ENCODE measurements at places on chromosomes 16 and 17.

- no peak for DNase-seq
Observed at GRCh38 chr17:17315142-17315821, 12.1 kb downstream of the NT5M start.

GRCh38 chr17:65901394-65901793, 290.5 kb downstream of the CEP112 start:
- DNase-seq: no peak

DNA sequence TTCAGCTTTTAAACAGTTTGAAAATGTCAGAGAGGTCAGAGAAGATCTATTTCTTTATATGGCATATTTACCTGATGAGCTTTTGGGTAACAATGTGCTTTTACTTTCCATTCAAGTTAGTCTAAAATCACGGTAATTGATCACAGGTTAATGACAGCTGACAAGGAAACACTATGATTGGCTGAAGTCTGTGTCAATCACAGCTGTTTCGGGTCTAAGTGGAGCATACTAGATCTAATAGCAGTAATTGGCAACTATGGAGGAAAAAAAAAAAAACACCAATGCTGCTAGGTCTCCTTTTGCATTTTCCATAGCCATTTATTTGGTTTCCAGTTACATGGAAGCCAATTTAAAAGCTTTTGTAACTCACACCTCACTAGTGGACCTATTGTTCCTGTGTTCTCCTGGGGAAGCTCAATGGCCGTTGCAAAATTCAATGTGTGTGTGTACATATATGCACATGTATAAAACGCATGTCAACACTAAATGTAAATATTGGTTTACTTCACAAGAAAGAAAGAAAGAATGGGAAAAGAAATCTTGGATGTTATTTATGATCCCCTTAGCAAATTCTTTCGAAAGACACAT, 568.3 kb upstream of the ZFHX3 start:
- DNase-seq: peak; percentile 11

DNA sequence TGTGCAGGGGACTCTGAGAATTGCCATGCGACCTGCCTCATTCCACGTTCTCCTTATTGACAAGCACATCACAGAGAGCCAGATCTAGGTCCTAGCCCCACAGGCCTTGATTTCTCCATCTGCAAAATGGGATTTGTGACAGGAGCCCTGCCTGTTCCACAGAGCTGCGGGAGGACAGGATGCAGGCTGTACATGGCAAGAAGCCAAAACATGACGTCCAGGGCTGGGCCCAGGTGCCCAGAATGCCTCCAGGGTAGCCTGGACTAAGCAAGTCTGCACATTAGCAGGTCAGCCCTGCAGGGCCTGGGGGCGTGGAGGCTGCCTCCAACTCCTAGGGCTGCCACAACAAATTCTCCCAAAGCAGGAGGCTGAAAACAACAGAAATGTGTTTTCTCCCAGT, 235.7 kb upstream of the SDK2 start:
- DNase-seq: no peak

GRCh38 chr17:82228842-82229697, at the start of gene SLC16A3:
SLC16A3 (plus strand) TSS chr17:82229042; CDS start chr17:82236009, 6,967 bp downstream.
- peak; percentile 77 for DNase-seq

DNA sequence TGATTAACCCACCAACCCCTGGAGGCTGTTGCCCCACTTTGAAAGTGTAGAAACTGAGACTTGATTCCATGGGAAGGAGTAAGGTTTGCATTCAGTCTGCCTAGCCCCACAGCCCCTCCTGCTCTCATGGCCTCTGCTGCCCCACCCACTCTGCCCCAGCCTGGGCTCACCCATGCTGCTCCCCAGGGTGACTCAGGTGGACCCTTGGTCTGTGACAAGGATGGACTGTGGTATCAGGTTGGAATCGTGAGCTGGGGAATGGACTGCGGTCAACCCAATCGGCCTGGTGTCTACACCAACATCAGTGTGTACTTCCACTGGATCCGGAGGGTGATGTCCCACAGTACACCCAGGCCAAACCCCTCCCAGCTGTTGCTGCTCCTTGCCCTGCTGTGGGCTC, 6.5 kb downstream of the PRSS41 start:
- no peak for DNase-seq

GRCh38 chr16:73016488-73016830, 31.5 kb downstream of the ZFHX3 start:
- no peak for DNase-seq

DNA sequence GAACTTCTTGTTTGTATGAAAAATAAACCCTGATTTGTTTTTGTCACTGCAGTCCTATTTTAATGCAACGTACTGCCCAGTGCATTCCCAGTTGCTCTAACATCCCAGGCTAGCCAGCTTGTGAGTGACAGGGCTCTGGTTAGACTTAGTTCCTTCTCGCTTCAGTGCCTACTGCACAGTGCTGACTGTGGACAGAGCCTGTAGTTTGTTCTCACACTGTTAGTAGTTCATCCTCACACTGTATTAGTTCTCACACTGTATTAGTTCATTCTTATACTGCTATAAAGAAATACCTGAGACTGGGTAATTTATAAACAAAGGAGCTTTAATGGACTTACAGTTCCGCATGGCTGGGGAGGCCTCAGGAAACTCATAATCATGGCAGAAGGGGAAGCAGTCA, 116.6 kb upstream of the SALL1 start:
- DNase-seq: no peak

- peak; percentile 78 for DNase-seq
Observed at GRCh38 chr17:13044572-13045065, 26.8 kb upstream of the ELAC2 start.

GRCh38 chr16:85994492-85995490, 95.8 kb downstream of the IRF8 start:
- no peak for DNase-seq

DNA sequence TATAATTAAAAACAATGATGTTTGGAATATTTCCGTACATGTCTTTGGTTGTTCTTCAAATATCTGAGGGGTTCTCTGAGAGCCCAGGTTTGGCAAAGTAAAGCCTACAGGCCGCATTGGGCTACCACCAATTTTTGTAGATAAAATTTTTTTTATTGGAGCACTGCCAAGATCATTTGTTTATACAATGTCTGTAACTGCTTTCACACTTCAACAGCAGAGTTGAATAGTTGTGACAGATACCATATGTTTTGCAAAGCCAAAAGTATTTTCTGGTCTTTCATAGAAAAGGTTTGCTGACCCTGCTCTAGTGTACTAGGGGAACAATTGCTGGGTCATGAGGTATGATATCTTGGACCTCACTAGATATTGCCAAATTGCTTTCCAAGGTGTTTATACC, 10.5 kb downstream of the PPM1D start:
- DNase-seq: peak; percentile 26

- DNase-seq: no peak
Observed at GRCh38 chr16:75236232-75236631, 15.2 kb downstream of the BCAR1 start.

GRCh38 chr16:30351586-30352419, 3.3 kb downstream of the CD2BP2 start:
- peak; percentile 72 for DNase-seq

DNA sequence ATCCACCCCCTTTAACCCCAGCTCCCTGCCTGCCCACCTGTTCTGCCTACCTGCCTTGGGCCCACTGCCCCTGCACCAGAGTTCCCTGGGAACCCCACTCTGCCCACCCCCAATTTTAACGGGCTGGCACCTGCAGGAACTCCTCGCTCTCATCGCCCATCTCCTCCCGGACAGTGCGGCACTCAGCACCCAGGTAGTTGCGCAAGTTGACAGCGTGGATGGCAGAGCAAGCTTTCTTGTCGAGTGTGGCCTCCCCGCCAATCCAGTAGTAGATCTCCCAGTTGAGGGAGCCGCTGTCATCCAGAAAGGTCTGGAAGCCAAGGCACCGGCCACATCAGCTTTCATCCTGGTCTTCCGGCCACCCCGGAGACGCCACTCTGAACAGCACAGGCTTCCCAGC, 7.8 kb downstream of the FLII start:
- no peak for DNase-seq

DNA sequence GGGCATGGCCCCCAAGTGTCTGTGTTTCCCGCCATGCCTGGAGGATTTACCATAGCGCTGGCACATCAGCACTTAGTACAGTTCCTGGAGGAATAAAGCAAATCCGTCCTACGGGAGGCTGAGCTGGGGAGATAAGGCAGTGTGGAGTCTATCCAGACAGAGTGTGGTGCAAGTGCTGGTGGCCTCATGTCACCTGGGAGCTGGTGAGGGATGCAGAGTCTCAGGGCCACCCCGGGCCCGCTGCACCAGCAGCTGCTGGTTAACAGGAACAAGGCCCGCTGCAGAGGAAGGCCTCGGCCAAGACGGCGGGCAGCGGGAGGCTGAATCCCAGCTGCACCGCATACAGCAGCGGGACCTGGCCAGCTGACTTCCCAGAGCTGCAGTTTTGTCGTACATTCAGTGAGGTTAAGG, 57.3 kb upstream of the CDC42EP4 start:
- DNase-seq: no peak

GRCh38 chr17:51014129-51014528, 106.5 kb downstream of the SPAG9 start:
- DNase-seq: no peak

DNA sequence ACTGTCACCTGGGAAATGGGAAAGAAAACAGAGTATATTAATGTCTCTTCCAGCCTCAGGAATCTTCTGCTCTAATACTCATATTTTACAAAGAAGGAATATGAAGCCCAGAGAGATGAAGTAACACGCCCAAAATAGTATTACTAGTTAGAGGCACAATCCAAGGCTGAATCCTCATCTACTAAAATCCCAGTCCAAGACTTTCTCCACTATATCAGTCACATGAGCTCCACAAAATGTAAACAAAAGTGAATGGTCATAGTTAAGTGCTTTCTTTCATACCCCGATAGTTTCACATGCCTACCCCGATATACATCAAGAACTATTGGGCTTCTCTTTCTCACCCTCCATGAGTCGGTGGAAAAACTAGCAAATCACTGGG, 965 bp downstream of the INTS2 start:
- peak; percentile 4 for DNase-seq

DNA sequence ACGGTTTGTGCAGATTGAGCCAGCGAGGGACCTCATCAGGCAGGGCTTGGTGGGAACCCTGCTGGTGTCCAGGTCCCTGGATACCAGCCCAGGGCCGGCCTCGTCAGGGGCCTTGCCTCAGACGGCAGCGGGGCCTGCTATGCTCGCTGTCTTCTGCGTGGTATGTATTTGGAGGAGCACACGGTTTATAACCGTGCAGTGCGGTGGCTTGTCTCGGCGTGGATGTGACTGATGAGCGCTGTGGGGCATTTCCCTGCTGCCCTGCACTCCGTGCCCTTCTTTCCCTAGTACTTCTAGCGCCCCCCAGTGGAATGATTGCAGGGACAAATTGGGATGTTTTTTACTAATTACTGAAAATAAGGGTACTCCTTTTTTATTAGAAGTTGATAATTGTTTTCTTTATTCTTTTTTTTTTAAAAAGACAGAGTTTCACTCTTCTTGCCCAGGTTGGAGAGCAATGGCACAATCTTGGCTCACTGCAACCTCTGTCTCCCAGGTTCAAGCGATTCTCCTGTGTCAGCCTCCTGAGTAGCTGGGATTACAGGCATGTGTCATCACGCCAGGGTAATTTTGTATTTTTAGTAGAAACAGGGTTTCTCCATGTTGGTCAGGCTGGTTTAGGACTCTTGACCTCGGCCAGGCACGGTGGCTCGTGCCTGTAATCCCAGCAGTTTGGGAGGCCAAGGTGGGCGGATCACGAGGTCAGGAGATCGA, 15.3 kb downstream of the TBCD start:
- DNase-seq: peak; percentile 34

GRCh38 chr16:67146523-67147357, 4.1 kb downstream of the B3GNT9 start:
- no peak for DNase-seq

- no peak for DNase-seq
Observed at GRCh38 chr16:83967091-83967490, 953 bp upstream of the NECAB2 start.

DNA sequence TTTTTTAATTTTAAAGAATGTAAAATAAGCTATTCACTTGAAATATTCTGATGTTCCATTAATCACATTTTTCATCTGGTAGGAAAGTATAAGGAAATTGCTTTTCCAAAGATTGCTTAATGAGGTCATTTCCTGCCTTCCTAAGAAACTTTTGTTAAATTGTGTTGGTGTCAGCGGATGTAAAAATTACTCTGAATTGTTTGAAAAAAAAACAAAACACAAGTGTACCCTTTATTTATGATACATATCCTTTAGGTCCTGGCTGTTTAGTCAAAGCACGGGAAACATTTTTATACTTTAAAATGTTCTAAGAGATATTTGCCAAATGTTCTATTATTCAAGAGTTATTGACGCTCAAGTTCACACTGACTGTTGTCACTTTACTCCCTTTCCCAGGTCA, 1357.4 kb upstream of the GOT2 start:
- DNase-seq: no peak

DNA sequence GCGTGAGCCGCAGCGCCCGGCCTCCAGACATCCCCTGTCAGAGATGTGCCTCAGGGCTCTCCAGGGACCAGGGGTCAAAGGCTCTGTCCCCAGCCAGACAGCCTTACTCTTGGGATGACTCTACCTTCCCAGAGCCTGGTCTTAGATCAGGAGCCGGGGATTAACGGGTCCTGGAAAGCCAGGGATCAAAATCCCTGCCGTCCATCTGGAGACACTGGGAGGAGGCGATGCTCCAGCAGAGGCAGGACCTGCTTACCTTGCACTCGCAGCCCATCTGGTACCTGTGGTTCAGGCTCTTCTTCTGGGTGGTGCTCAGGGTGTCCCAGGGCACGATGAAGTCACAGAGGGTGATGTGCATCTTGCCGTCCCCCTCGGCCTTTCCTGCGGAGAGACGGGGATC, 16.7 kb upstream of the USP36 start:
- DNase-seq: no peak

- DNase-seq: peak; percentile 84
Observed at GRCh38 chr16:27253526-27253930, 15.0 kb downstream of the NSMCE1 start.

GRCh38 chr17:39212195-39212810, 12.2 kb downstream of the RPL19 start:
- no peak for DNase-seq

GRCh38 chr17:850851-851763, 69.0 kb downstream of the MRM3 start:
- peak; percentile 72 for DNase-seq

DNA sequence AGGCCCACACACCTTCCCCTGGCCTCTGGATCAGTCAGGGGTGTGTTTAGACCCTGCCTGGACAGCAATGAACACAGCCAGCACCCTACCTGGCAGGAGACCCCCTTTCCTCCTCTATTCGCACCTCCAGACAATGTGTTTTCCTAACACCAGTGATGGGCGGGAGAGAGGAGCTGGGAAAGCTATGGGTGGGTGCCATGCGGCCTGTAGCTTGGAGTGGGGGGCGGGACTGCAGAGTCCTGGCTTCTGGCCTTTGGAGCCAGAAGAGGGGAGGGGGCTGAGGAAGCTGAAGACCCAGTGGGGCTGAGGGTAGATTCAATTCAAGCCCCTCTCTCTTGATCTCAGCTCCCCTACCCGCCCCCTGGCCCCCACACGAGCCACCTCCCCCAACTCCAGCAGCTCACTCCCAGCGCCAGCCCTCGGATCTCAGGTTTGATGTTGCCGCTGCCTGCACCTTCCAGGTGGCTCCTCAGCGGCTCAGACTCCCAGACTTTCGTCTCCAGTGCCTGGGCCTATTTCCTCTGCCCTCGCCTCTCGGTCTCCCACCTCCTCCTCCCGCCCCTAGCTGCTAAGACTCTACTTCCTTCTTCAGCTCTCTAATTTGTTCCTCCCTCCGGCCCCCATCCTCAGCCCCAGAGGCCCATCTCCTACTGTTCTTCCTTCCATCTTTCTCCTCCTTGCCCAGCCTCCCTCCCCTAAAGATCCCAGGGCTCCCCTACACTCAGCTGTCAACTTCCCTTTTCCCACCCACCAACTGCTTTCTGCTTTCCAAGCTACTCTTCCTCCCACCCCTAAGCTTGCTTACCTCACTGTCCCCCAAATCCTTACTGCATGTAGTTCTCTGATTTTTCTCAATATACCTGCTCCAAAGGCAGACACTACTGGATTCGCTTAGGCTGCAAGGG, 6.8 kb upstream of the SP6 start:
- DNase-seq: no peak

Data from fibroblast of upper back skin (primary cell).